ENCODE measurements at places on chromosomes 3 and 15. TPM values are rescaled to one million over a fixed set of nuclear protein-coding genes. Genes with fewer than 3 reads are reported as not detected.
A peak's percentile ranks its signal among the peaks of the same experiment; 100 is the strongest.

DNA sequence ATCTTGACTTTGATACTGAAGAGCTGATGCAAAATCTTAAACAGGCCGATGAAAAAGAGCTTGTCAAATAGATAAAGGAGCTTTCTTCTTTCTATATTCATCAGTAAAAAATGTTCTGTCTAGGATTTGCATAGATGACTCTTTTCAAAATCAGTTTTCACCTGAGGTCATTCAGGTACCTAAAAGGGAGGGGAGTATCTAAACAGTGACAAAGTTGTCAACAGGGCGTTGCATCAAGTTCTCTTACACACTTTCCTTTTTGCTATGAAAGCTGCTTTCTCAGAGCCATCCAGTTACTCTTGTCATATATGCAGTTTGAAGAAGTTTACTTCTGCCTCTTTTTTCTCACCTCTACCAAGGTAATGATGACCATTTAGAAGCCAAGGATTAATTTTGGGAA is 60.0 kb downstream of the AKAP13 start:
- no peaks in the 10 kb centered on the region for H3K27me3 ChIP-seq
- no peaks in the 10 kb centered on the region for H3K36me3 ChIP-seq
- no peak overlapping the region for H3K27ac ChIP-seq
- H3K4me3 ChIP-seq: no peak overlapping the region
- H3K4me1 ChIP-seq: peaks cover 27% of the 10 kb centered on the region

GRCh38 chr3:178505832-178506231 is 30.4 kb upstream of the KCNMB2 start:
- no peak for DNase-seq
- H3K27ac ChIP-seq: no peak overlapping the region
- no peak overlapping the region for H3K4me3 ChIP-seq
- no peaks in the 10 kb centered on the region for H3K4me1 ChIP-seq
- 0 out of 2 replicates have a peak, but pooled peaks cover 6% of the 10 kb centered on the region for H3K27me3 ChIP-seq

DNA sequence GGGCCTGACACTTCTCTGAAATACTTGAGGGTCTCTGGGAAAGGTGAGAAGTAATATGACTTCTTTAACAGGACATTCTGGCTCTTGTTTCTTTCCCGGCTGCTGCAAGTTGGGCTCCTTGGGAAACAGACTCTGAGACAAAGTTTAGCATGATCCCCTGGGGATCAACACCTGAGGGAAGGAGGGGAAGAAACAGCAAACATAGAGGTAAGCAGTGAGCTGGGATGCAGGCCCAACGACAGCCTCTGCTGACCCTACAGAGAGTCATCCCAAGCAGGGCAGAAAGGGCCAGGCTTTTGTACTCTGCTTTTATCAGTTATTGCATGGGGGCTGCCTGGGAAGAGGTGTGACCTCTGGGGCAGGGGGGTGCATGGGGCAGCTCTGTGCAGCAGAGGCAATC is 26.8 kb upstream of the DUT start:
- no peaks in the 10 kb centered on the region for H3K27me3 ChIP-seq
- H3K4me1 ChIP-seq: no peaks in the 10 kb centered on the region
- no peak for DNase-seq
- H3K27ac ChIP-seq: no peak overlapping the region
- H3K4me3 ChIP-seq: no peak overlapping the region
- H3K36me3 ChIP-seq: no peaks in the 10 kb centered on the region

DNA sequence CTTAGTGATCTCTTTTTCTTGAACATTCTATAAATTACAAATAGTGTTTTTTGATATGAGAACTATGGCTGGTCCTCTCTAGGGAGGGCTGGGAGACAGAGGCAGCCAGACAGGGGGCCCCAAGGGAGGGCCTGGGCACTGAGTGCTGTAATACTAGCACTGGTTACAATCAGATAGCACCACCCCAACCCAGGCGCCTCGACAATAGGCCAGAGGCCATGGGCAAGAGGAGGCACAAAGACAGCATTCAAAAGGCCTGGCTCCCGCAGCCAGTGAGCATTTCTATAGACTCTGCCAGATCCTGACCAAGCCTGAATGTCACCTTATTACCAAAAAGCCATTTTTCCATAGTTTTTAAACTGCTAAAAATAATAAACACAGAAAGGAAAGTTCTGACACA is 158.5 kb downstream of the THRB start:
- H3K27ac ChIP-seq: no peak overlapping the region
- no peaks in the 10 kb centered on the region for H3K27me3 ChIP-seq
- H3K36me3 ChIP-seq: no peaks in the 10 kb centered on the region
- H3K4me3 ChIP-seq: no peak overlapping the region

DNA sequence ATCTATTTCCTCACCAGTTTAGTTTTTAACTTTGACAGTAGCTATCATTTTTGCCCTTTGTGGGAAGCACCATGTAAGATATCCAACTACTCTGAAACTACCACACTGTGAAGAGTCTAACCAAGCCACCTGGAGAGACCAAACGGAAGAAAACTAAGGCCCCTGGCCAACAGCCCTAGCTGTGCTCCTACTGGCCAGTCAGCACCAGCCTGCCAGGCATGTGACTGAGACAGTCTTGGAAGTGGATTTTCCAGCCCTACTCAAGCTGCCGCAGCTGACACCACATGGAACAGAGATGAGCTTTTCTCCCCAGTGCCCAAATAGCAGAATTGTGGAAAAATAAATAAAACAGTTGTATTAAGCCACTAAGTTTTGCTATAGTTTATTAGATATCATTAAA is 2.9 kb upstream of the TBC1D5 start:
- H3K4me3 ChIP-seq: no peak overlapping the region
- H3K4me1 ChIP-seq: peaks cover 19% of the 10 kb centered on the region
- H3K36me3 ChIP-seq: no peaks in the 10 kb centered on the region
- H3K27ac ChIP-seq: no peak overlapping the region
- no peak for DNase-seq

- DNase-seq: no peak
- no peak overlapping the region for H3K4me3 ChIP-seq
- no peaks in the 10 kb centered on the region for H3K27me3 ChIP-seq
- no peaks in the 10 kb centered on the region for H3K36me3 ChIP-seq
- no peak overlapping the region for H3K27ac ChIP-seq
- no peaks in the 10 kb centered on the region for H3K4me1 ChIP-seq
Measured at GRCh38 chr3:62143843-62144450, 229.4 kb downstream of the FEZF2 start.

GRCh38 chr3:101512646-101513418 is at the start of gene SENP7:
Gene SENP7 (minus strand): TSS chr3:101513212. CDS start chr3:101513130, 82 bp downstream.
- H3K4me3 ChIP-seq: peak within 1 kb of the TSS; percentile 70
- DNase-seq: peak; percentile 92
- peaks cover 31% of the 10 kb centered on the region for H3K4me1 ChIP-seq
- H3K27ac ChIP-seq: peak within 1 kb of the TSS; percentile 67

DNA sequence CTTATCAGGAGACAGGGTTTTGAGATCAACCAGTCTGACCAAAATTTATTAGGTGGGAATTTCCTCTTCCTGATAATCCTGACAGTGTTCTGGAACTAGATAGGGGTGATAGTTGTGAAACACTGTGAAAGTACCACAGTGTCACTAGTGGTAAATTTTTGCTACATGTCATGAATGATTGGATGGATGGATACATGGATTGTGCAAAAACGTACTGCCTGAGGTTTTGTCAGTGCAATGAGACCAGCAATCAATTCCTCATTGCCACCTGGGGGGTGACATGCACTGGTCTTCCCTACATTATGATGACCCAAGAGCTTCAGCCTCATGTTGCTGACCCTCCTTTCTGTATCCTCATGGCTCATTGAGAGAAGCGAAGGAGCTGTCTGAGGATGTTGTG is 123.5 kb downstream of the SLCO3A1 start:
- H3K4me1 ChIP-seq: peaks cover 9% of the 10 kb centered on the region
- no peak overlapping the region for H3K4me3 ChIP-seq
- peaks cover 52% of the 10 kb centered on the region for H3K27me3 ChIP-seq
- no peaks in the 10 kb centered on the region for H3K36me3 ChIP-seq
- H3K27ac ChIP-seq: no peak overlapping the region
- DNase-seq: no peak

- no peaks in the 10 kb centered on the region for H3K36me3 ChIP-seq
- no peaks in the 10 kb centered on the region for H3K4me1 ChIP-seq
- no peak overlapping the region for H3K27ac ChIP-seq
- no peak overlapping the region for H3K4me3 ChIP-seq
- DNase-seq: no peak
Measured at GRCh38 chr3:156252656-156253055, 132.3 kb downstream of the KCNAB1 start.

DNA sequence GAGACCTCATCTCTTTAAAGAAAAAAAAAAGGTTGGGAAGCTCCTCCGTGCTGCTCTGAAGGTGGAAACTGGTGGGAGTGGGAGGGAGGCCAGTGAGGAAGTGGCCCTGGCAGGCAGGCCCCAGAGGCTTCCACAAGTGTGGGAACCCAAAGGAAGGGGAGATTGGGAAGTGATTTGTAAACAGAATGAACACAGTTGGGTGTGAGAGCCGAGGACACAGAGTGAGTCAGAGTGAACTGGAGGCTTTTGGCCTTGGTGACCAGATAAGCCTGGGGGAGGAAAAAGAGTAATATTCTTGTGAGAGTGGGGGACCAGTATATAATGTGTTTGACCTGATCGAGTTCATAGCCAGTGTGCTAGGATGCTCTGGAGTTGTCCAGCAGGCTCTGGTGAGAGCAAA is 23.0 kb downstream of the MKRN2 start:
- DNase-seq: no peak
- H3K36me3 ChIP-seq: peaks cover 63% of the 10 kb centered on the region
- 0 out of 2 replicates have a peak, but pooled peaks cover 6% of the 10 kb centered on the region for H3K4me1 ChIP-seq
- H3K4me3 ChIP-seq: no peak overlapping the region
- no peaks in the 10 kb centered on the region for H3K27me3 ChIP-seq
- H3K27ac ChIP-seq: peak overlapping the region; percentile 21

- no peak for DNase-seq
- H3K27ac ChIP-seq: no peak overlapping the region
- H3K4me1 ChIP-seq: no peaks in the 10 kb centered on the region
Measured at GRCh38 chr3:155370198-155370597, 76.7 kb upstream of the STRIT1 start.

GRCh38 chr15:60782316-60782715 is 303.4 kb upstream of the ICE2 start:
- no peaks in the 10 kb centered on the region for H3K4me1 ChIP-seq
- H3K36me3 ChIP-seq: no peaks in the 10 kb centered on the region
- no peak overlapping the region for H3K27ac ChIP-seq
- peaks cover 66% of the 10 kb centered on the region for H3K27me3 ChIP-seq
- no peak overlapping the region for H3K4me3 ChIP-seq

DNA sequence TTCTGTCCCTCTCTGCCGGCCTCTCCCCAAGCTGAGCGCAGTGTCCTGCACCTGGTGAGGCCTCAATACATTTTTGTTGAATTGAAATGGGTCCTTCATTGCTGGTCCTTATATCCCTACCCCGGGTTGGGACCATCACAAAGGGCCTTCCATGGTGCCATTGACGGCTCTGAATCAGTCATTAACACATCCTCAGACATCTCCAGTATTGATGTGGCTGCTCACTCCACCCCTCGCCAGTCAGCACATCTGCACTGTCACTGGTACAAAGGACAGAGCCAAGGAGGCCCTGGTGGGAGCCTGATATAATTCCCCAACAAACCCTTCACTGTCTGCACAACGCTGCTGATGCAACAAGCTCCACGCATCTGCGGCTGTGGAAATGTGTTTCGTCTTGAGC is 191.6 kb upstream of the TOPAZ1 start:
- no peak for DNase-seq
- no peaks in the 10 kb centered on the region for H3K27me3 ChIP-seq
- no peak overlapping the region for H3K27ac ChIP-seq
- peaks cover 11% of the 10 kb centered on the region for H3K4me1 ChIP-seq

- H3K4me3 ChIP-seq: no peak overlapping the region
- H3K36me3 ChIP-seq: 0 out of 2 replicates have a peak, but pooled peaks cover 5% of the 10 kb centered on the region
- DNase-seq: no peak
- peaks cover 8% of the 10 kb centered on the region for H3K4me1 ChIP-seq
- H3K27me3 ChIP-seq: no peaks in the 10 kb centered on the region
Measured at GRCh38 chr15:71391421-71392088, 276.3 kb downstream of the THSD4 start.

- no peak overlapping the region for H3K27ac ChIP-seq
- no peak overlapping the region for H3K4me3 ChIP-seq
- no peaks in the 10 kb centered on the region for H3K36me3 ChIP-seq
- peak; percentile 56 for DNase-seq
Measured at GRCh38 chr3:9098716-9099675, 135.7 kb upstream of the RAD18 start.

DNA sequence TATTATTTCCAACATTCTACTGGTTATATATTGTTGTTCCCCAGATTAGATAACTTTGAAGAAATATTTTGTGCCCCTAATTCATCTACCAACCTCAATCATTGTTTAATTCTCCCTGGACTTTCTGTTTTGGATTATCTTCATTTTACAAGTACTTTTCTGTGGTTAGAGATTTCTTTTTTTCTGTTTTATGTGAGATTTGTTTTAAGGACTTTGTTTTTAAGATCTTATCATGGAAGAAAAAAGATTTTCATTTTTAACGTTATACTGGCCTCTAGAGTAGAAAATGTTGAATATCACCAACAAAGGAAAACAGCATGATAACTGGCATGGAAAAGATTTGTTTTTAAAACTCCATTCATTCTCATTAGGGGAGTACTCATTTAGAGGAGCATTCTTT is 210.9 kb upstream of the KCNMB2 start:
- H3K4me1 ChIP-seq: no peaks in the 10 kb centered on the region
- no peak overlapping the region for H3K27ac ChIP-seq
- H3K27me3 ChIP-seq: no peaks in the 10 kb centered on the region
- no peak overlapping the region for H3K4me3 ChIP-seq

DNA sequence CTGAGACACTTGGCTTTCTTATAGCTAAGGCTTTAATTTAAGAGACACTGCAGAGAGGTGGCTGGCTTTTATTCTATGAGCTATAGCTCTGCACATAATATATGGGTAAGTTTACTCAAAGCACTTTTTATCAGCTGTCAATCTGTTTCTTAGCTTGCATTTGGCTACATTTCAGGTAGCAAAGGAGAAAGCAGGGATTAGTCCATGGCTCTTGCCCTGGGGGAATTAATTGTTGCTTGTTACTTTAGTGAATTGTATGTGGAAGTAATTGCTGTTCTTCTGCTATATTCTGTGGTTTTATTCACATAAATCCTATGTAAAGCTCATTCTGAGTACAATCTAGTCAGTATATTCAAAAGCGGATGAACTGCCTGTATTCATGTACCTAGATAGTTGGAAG is 14.4 kb upstream of the CCDC39 start:
- H3K27me3 ChIP-seq: peaks cover 32% of the 10 kb centered on the region
- H3K4me1 ChIP-seq: no peaks in the 10 kb centered on the region
- no peaks in the 10 kb centered on the region for H3K36me3 ChIP-seq
- no peak overlapping the region for H3K27ac ChIP-seq
- no peak for DNase-seq

Gene BNC1
- 2.4 TPM for total RNA-seq

Gene IL5RA
- total RNA-seq: not detected

Gene SCG5
- total RNA-seq: 1.6 TPM

Gene CNTN4
- not detected for total RNA-seq

Gene CAMK1
- total RNA-seq: 36.6 TPM

Gene LRTM1
- total RNA-seq: not detected

Gene CRABP1
- not detected for total RNA-seq

Data from PC-3 (cell line).